ENCODE measurements at places on chromosomes 1 and 21.

DNA sequence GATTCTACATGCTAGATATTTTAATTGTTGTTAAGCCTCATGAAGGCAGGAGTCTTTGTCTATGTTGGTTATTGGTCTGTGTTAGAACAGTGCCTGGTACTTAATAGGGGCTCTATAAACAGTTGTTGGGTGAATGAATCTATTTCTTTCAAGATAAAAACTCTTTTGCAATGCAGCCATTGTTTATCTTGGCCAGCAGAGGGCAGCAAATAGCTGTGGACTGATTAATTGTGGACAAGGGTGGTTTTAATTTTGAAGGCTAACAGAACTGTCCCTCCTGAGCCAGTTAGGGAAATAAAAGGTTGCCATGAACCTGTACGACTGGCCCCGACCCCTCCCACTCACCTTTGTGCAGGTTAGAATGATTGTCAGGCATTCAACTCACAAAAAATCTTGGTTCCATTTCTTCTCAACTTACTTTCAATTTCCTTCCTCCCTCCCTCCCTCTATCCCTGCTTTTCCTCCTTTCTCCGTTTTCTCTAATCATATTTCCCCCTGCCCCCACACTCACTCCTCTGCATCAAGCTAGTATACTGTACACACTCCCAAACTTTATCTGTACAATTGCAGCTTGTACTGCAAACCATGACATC is 66.3 kb upstream of the DIRAS3 start:
- DNase-seq = peak; percentile 60

- no peak for DNase-seq
Observed at GRCh38 chr1:203437696-203438315, 37.8 kb upstream of the PRELP start.

DNA sequence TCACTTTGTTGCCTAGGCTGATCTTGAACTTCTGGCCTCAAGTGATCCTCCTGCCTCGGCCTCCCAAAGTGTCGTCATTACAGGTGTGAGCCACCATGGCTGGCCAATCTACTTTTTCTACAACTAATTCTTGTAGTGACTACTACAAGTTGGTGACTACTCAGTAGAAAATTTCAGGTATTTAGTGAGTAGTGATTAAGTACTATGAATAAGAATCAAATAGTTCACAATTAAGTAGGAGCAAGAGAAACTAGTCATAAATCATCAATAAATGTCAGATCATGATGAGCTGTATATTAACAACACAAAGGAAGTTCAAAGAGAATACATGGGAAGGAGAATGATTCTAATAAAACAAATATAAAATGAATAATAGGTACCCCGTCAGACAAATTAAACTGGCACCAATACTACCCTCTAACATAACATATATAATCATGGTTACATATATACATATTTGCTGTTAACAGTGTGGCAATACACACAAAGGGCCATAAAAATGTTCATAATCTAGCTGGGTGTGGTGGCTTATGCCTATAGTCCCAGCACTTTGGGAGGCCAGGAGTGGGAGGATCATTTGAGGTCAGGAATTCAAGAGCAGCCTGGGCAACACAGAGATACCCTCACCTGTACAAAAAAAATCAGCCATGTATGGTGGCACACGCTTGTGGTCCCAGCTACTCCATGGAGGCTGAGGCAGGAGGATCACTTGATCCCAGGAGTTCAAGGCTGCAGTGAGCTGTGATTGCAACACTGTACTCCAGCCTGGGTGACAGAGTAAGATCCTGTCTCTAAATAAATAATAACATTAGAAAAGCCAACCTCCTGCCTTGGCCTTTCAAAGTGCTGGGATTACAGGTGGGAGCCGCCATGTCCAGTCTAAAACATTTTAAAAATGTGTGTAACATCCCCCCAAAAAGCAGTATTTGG is 19.1 kb downstream of the YY1AP1 start:
- DNase-seq = no peak

DNA sequence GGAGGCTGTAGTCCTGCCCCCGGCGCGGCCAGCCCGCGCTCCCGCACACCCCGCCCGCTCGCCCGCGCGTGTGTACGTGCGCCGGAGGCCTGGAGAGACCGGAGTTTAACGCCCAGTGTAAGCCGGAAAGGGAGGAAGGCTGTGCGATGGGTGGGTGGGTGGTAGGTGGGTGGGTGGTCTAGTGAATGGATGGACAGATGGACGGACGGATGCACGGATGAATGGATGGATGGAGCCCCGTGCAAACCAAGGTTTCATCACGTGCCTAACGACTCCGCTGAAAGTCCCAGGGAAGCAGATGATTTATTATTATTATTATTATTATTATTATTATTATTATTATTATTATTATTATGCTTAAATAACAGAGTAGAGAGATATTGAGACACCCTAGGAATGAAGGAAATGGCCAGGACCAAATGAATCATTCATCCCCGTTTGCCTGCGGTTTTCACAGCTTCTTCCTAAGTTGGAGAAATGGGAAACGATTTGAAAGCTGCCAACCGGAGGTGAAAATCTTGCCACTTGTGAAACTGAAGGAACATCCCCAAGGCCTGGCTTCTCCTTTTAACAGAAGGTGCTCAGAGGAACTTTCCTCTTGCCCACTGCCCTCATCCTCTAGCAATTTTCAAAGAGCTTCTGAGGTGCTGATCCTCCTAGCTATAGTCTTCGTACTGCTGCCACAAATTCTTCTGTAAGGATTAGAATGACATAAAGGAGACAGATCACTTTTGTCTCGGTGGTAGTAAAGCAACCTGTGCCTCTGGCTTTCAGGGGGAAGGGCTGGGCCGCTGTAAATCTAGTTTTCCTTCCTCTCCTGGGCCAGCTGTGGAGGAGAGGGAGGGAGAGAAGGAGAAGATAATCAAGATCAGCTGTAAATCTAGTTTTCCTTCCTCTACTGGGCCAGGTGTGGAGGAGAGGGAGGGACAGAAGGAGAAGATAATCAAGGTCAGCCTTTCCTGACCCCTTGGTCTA is 648 bp upstream of the RGS7 start:
- DNase-seq = no peak

GRCh38 chr1:181089017-181089675 is 646 bp downstream of the IER5 start:
- DNase-seq = no peak

- no peak for DNase-seq
Observed at GRCh38 chr1:174160603-174161002, 1.3 kb downstream of the RABGAP1L start.

- no peak for DNase-seq
Observed at GRCh38 chr1:11479375-11479979, 522 bp downstream of the DISP3 start.

DNA sequence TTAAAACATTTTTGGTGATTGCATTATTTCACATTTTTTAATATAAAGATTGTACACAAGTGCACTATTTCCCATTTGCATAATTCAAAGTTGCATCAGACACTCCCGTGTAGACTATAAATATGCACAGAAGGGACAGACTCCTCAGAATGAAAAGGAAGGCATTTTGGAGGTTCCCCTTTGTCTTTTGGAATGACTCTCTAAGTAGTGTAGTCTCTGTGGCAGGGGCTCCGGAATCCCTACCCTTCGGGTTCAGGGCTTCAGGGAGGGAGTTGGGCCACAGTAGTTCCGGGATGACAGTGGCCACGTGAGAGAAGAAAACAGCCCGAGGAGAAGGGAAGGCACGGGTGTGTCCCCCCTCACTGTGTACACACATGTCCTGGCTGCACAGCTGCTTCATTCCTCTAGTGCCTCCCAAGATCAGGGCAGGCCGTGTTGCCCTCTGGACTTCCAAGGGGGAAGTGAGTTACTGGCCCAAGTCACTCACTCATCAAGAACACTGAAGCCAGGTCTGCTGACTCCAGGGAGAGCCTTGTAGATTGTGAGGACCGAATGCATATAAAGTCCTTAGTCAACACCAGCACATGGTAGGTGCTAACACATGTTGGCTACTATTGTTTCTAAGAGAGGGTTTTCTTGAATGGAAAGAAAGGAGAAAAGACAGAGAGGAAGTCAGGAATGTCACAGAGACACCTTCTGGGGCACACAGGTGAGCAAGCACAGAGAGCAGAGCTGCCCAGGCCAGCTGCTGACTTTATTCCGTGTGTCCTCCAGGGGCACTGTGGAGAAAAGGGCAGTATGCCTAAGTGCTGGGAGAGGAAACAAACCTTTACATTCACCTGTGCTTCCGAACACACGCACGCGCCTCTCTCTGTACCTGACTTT is 39.8 kb downstream of the LHX4 start:
- DNase-seq = peak; percentile 6

- DNase-seq = peak; percentile 95
Observed at GRCh38 chr1:93701629-93702028, 20.0 kb upstream of the BCAR3 start.

DNA sequence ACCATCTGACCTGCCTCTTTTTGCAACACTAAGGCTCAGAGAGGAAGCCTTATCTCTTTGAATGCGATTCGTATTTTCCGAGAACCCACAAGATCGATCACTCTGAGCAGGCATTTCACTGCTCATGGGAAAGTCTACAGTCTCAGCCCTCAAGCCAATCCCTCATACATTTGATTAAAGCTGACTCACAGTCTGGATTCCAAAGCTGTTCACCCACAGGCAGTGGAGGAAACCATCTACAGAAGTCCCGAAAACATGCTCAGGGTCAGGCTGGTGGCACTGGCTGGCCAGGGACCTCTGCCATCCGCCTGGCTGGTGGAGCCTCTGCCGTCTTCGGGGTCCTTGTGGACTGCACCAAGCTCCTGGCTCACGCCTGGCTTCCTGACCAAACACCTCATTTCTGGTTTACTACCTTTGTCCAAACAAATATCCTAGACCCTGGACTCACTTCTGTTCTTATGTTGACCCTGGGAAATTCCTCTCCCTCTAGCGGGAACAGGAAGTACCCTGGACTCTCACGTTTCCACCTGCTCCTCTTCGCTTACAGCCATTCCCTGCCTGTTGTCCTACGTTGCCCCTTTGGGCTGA is 650.0 kb downstream of the SMYD3 start:
- no peak for DNase-seq

DNA sequence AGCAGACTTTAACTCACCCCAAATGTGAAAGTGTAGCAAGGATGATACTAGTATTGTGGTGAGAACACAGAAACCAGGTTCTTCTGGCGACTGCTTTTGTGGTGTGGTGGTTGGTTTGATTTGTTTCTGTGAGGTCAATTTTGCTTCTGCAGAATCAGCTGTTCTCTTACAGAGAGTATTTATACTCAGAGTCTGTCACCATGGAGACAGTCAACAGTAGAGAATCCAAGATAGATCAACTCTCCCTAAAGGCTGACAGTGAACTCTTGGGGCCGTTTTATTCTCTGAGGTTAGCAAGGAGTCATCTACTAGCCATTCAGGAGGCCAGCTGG is at the start of gene CFAP107:
Gene CFAP107 (plus strand): TSS at position 209 of the 332 bp plus-strand sequence. CDS start 231 bp downstream, outside the sequence.
- DNase-seq = no peak

DNA sequence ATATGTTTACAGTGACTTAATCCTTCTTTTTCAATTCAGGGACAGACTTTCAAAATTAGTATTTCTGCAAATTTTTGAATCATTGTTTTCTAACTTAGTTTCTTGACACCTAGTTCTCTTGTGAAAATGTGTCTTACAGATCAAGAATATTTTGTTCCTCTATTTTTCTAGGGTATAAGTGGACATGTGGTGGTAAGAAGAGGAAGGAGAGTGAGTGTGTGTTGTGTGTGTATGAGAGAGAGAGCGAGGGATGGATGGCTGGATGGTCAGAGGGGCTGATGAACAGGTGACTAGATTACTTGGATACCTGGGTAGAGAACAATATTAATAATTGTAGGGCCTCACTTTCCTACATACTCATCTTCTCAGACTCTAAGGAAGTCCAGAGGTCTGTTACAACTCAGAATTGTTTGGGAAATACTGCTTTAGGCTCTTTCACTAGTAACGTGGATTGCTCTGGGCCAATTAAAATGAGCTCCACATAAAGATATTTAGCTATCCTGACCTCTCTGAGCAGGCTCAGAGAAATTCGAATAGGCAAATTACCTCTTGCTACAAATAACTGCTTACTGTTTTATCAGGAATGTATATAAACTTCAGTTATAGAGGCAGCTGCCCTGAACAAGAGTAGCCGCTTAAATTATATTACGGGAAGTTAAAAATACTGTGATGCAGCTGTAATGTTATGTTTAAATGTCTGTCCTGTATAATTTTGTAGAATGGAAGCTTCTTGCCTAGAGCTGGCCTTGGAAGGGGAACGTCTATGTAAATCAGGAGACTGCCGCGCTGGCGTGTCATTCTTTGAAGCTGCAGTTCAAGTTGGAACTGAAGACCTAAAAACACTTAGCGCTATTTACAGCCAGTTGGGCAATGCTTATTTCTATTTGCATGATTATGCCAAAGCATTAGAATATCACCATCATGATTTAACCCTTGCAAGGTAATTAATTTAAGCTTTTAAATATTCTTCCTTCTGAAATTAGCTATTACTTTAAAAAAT is 19.7 kb downstream of the GPSM2 start:
- DNase-seq = no peak

- DNase-seq = peak; percentile 87
Observed at GRCh38 chr1:1000357-1001056, 610 bp upstream of the HES4 start.

DNA sequence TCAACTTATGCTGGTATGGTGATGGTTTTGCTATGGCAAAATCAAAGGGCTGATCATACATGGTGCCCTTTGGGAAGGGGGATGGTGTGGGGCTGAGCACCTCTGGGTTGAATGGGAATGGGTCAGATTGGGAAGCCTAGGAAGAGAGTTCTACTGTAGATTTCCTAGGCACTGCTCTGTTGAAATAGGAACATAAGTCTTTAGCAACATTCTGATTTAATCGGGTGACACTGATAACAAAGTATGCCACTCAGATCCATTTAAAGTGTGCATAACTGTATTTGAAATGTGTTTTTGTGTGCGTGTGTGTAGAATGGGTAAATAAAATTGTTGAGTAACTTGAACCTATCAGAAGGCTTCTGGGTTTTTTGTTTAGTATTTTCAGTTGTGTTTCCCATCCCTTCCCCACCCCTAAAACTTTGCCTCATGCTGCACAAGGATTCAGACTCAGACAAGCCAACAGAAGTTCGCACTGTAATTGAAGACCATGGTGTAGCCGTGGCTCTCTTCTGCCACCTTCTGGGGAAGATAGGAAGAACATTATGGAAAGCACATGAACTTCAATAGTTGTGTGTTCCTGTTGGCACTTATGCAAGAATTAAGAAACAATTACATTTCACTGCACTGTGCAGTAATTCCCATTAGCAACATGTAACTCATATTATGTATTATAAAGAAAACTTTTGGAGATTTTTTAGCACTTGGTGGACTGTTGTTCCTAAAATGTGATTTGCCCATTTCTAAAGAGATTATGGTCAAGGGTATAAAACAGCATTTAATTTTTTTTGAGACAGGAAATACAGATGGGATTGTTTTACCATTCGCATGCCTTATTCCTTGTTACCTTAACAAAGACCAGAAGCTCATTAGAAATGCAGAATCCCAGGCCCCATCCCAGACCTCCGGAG is 10.9 kb upstream of the C4BPB start:
- peak; percentile 74 for DNase-seq

DNA sequence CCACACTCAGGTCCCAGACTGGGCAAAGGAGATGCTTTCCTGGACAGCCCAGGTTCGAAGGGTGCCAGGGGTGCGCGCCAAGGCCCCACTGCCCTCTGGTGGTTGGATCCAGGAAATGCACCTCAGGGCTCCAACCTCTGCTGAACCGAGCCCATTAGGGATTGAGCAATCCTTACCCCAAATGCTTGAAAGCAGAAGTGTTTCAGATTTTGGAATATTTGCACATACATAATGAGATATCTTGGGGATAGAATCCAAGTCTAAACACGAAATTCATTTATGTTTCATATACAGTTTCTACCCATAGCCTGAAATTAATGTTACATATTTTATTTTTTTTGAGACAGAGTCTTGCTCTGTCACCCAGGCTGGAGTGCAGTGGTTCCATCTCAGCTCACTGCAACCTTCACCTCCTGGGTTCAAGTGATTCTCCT is 57.4 kb downstream of the SLC9A1 start:
- DNase-seq = peak; percentile 79

- no peak for DNase-seq
Observed at GRCh38 chr1:6033986-6034749, 11.5 kb upstream of the KCNAB2 start.
